ENCODE measurements at places on chromosomes 2 and 18. TPM values are rescaled to one million over a fixed set of nuclear protein-coding genes. Genes with fewer than 3 reads are reported as not detected.

DAW1 gene
- total RNA-seq = 31.6 TPM

ALK gene
- total RNA-seq = not detected

AKAIN1 gene
- total RNA-seq = not detected

ALKAL2 gene
- not detected for total RNA-seq

THSD7B gene
- 4.2 TPM for total RNA-seq

UGT1A7 gene
- total RNA-seq = not detected

SH3BP4 gene
- 36.4 TPM for total RNA-seq

SLC9A4 gene
- not detected for total RNA-seq

LDLRAD4 gene
- total RNA-seq = under 0.01 TPM

FEV gene
- not detected for total RNA-seq

IL36B gene
- total RNA-seq = not detected

PPP1R7 gene
- 53.3 TPM for total RNA-seq

CAPN14 gene
- total RNA-seq = 0.28 TPM

CYTIP gene
- total RNA-seq = 5.9 TPM

KCNE4 gene
- total RNA-seq = 151 TPM

CCDC141 gene
- 0.19 TPM for total RNA-seq

CACNB4 gene
- 2.3 TPM for total RNA-seq

NLRC4 gene
- total RNA-seq = not detected

MAP3K19 gene
- total RNA-seq = not detected

SERPINB12 gene
- total RNA-seq = not detected

CRYGC gene
- not detected for total RNA-seq

WNT10A gene
- total RNA-seq = under 0.01 TPM

RNU2-63P gene
- total RNA-seq = not detected

PCARE gene
- total RNA-seq = not detected

ABCG5 gene
- total RNA-seq = not detected

MIB1 gene
- 83.2 TPM for total RNA-seq

SERPINB13 gene
- total RNA-seq = not detected

PSMA8 gene
- under 0.01 TPM for total RNA-seq

ANO7 gene
- total RNA-seq = 0.85 TPM

OR6B2 gene
- not detected for total RNA-seq

HOXD4 gene
- 0.56 TPM for total RNA-seq

CIB4 gene
- not detected for total RNA-seq

IL1R2 gene
- total RNA-seq = 0.38 TPM

LBX2 gene
- total RNA-seq = 2.1 TPM

HNRNPA3 gene
- 35.1 TPM for total RNA-seq

B3GNT2 gene
- 27.1 TPM for total RNA-seq

TMEM169 gene
- total RNA-seq = 0.28 TPM

ELOA2 gene
- not detected for total RNA-seq

DES gene
- 0.77 TPM for total RNA-seq

AGAP1 gene
- total RNA-seq = 14.1 TPM

SOS1 gene
- total RNA-seq = 7.9 TPM

MYOM1 gene
- total RNA-seq = 0.38 TPM

DHRS9 gene
- total RNA-seq = 0.19 TPM

ASTL gene
- total RNA-seq = not detected

FN1 gene
- total RNA-seq = 5,379 TPM

IL1A gene
- total RNA-seq = 8.2 TPM

CWC22 gene
- 16.3 TPM for total RNA-seq

KLHL41 gene
- 0.38 TPM for total RNA-seq

TUBB8B gene
- not detected for total RNA-seq

FOXD4L1 gene
- 0.19 TPM for total RNA-seq

SLC4A5 gene
- total RNA-seq = under 0.01 TPM

CUL3 gene
- total RNA-seq = 52.9 TPM

GPR45 gene
- total RNA-seq = not detected

HSBP1L1 gene
- total RNA-seq = 0.77 TPM

MALL gene
- 6.7 TPM for total RNA-seq

CCDC68 gene
- total RNA-seq = 5.9 TPM

RPRM gene
- total RNA-seq = not detected

Data from regular cardiac myocyte (primary cell).